ENCODE measurements at places on chromosomes 7 and 10.

- no peak for DNase-seq
These were observed 23.7 kb upstream of the DUSP5 start for GRCh38 chr10:110474017-110474416.

DNA sequence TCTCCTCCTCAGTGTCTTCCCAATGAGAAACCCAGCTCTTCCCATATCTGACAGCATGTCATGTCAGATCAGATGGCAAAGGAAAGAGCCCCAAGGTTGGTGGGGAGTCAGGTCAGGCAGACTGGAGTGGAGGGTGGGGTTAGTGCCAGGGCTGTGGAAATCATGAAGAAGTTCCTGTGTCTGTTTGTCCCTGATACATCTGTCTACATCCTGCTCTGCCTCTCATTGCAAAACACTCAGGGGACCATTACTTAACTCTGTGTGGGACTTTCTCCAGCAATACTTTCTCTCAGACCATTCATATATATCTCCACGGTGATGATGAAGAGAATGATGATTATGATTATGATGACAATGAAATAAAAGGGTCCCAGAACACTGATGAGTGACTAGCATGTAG is 3.3 kb downstream of the PRRT4 start:
- DNase-seq: no peak

- no peak for DNase-seq
These were observed 51.9 kb downstream of the DENND11 start for GRCh38 chr7:141649865-141650634.

DNA sequence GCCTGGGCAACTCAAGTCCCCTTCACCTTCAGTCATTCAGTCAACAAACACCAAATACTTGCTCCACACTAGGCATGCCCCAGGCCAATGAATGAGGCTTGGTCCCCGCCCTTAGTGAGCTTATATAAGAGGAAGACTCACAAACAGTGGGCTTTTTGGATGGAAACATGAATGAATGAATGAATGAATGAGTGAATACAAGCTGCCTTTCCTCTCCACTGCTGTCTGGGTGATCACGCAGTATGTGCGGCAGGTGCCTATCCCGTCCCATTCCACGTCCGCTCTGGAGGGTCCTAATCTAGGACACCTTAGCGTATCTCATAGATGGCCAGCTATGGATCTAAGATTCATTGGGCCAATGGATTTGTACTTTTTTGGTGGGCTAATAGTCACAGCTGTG is 19.8 kb upstream of the GTF2I start:
- DNase-seq: no peak

- DNase-seq: no peak
These were observed 104.8 kb downstream of the JAZF1 start for GRCh38 chr7:28075674-28076358.

GRCh38 chr10:124870854-124871425 is 69.3 kb downstream of the ABRAXAS2 start:
- DNase-seq: no peak

- DNase-seq: no peak
These were observed 79.9 kb upstream of the AGR3 start for GRCh38 chr7:16961641-16962040.
